ENCODE measurements at places on chromosomes 3 and 15.

GRCh38 chr15:96851613-96852012, 521.1 kb downstream of the NR2F2 start:
- DNase-seq, result no peak

DNA sequence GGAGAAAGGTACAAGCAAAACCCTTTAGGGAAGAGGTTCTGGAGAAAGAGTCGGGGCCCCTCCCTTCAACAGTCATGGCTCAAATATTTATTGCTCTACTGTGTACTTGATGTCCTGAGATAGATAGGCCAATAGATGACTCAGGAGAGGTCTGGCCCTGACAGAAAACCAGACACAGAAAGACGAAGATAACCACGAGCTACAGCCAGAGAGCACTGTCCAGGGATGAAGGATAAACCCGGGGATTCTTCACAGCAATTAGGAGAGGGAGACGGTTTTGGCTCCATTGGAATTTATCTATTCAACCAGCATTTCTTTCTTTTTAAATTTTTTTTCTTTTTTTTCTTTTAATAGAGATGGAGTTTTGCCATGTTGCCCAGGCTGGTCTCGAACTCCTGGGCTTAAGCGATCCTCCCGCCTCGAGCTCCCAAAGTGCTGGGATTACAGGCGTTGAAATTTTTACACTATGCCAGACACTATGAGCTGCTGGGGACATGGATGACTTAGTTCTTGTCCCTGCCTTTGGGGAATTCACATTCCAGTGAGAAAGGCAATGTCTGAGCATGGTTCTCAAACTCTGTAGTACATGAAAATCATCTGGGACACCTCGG, 4.6 kb upstream of the CIDEC start:
- DNase-seq, result no peak

DNA sequence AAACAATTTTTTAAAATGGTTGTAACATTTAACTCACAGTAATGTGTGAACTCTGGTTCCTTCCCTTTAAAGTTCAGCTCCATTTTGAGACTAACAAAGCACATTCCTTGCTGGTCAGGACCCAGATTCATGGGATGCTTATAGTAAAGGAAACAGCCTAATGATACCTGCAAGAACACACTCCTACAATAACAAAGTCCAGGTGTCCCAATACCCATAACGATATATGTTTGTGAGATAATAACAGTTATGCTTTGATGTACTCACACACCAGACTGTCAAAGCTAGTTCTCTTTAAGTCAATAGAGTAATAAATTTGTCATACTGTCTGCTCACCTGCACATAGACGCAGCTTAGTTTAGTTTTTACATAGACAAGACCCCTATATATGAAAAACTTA, 15.9 kb upstream of the CCDC50 start:
- DNase-seq, result no peak

DNA sequence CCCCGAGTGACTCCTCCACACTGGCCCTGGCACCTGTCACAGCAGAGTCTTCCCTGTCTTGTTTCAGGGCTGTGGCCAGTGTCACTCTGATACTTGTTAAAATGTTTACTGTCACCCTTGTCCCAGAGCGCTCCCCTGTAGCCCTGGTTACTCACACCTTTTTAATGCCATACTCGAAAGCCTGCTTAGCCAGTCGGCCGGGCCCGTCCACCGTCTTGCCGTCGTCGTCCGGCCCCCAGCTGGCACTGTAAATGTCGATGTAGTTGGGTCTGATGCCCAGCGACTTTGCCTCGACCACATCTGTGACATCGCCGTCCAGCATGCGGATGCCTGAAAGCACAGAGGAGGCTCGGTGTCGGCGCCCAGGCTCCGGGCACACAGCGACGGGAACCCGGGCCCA, 91.3 kb downstream of the PCSK6 start:
- no peak for DNase-seq

GRCh38 chr3:103388214-103388613, 953.4 kb downstream of the ZPLD1 start:
- DNase-seq, result no peak

GRCh38 chr3:142209655-142210054, 15.7 kb downstream of the GK5 start:
- no peak for DNase-seq

DNA sequence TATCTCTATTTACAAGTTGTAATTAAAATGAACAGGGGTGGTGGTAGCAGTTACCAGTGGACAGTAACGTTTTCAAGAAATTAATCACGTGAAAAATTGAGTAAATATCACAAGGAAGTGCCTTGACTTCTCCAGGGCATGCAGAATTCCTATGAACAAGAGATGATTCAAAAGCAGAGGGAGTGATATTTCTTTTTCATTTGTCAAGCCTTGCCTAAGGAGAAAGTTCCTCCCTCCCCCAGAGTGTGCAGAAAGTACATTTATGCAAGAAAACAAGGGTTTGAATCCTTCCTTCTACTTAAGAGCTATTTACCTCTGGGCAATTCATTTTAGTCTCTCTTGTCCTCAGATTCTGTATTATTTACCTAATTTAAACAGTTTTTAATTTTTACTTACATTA, 53.3 kb upstream of the ZNF385D start:
- DNase-seq, result no peak

Data from activated T-cell treated with anti-CD3 and anti-CD28 coated beads, Interleukin-2, amount 50 U/mL, for 72 hours (primary cell).